ENCODE measurements at places on chromosomes 6 and 20. TPM values are rescaled to one million over a fixed set of nuclear protein-coding genes. Genes with fewer than 3 reads are reported as not detected.

The MRS2 gene
- 125 TPM for total RNA-seq

The PRDM13 gene
- 0.10 TPM for total RNA-seq

GRCh38 chr20:22555791-22556564 lies 28.4 kb downstream of the FOXA2 start:
- no peak for DNase-seq

GRCh38 chr6:62746968-62747367 lies 460.9 kb upstream of the KHDRBS2 start:
- DNase-seq = no peak

The POU5F1 gene
- total RNA-seq = 3,419 TPM

The SOBP gene
- total RNA-seq = 3.1 TPM

- peak; percentile 71 for DNase-seq
Observed at GRCh38 chr6:27541212-27541932, 68.5 kb upstream of the ZNF184 start.

- DNase-seq = peak; percentile 86
Observed at GRCh38 chr20:47677635-47678453, 107.4 kb downstream of the SULF2 start.

- no peak for DNase-seq
Observed at GRCh38 chr6:156854466-156855161, 77.4 kb downstream of the ARID1B start.

- no peak for DNase-seq
Observed at GRCh38 chr6:118317581-118318563, 230.2 kb upstream of the PLN start.

- peak; percentile 62 for DNase-seq
Observed at GRCh38 chr6:41546475-41546865, 289 bp downstream of the FOXP4 start.

The KIAA1755 gene
- total RNA-seq = 0.12 TPM

The FERMT1 gene
- 15.8 TPM for total RNA-seq

DNA sequence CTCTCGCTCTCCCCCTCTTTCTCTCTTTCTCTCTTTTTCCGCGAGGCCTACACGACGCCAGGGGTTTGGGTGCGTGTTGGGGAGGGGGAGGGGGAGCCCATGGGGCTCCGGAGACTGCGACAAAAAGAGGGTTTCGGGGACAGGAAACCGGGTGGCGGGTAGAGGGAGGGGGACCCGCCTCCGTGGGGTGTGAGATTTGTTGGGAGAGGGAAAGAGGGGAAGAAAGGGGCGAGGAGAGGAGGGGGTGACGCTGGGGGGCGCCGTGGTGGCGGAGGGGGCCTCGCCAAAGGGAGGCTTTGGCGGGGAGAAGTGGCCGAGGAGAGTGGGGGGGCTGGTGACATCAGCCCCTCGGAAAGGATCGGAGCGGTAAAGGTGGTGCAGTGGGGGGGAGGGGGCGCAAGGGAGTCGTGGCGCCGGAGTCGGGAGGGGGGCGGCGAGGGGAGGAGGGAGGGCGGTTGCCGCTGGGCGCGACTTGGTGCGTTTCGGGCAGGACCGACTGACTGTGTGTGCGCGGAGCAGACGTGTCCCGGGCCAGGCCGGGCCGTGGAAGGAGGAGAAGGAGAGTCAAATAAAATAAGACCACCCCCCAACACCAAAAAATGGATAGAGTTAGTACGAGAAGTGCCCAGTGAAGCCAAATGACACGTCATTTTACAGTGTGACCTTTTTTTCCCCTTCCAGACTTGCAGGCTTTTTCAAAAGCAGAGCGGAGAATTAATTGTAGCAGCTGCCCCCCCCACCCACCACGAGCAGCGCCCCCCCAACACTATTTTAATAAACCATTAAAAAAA lies 39.8 kb downstream of the GNAS start:
- peak; percentile 78 for DNase-seq

DNA sequence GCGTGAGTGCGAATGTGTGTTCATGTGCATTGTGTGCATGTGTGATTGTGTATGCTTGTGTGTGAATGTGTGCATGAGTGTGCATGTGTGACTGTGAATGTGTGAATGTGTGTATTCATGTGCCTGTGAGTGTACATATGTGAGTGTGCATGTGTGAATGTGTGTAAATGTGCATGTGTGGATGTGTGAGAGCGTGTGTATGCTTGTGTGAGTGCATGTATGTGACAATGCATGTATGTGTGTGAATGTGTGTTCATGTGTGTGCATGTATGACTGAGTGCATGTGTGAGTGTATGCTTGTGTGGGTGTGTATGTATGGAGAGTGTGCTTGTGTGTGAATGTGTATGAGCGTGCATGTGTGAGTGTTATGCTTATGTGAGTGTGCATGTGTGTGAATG lies 77.4 kb downstream of the SMOC2 start:
- no peak for DNase-seq

The XKR7 gene
- total RNA-seq = 3.9 TPM

The SEC63 gene
- 48.5 TPM for total RNA-seq

DNA sequence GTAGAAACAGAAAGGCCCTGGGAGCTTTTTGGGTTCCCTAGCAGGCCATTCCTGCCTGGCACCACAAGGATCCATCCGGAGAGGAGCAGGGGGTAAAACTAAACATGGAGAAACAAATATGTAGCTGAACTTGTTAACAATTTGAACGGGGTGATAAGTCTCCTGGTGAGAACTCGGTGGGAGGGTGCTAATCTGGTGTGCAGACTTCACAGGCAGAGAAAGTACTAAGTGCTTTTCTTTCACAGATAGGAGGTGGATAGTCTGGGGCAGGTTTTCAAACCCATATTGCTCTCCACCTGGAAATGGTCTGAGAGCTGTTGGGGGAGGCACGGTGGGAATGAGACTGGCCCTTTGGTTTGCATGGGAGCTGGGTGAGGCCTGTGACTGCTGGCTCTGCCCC lies 196.3 kb upstream of the FUT9 start:
- DNase-seq = no peak

The GPX6 gene
- not detected for total RNA-seq

GRCh38 chr20:2659547-2659946 lies 4.5 kb downstream of the IDH3B start:
- no peak for DNase-seq

DNA sequence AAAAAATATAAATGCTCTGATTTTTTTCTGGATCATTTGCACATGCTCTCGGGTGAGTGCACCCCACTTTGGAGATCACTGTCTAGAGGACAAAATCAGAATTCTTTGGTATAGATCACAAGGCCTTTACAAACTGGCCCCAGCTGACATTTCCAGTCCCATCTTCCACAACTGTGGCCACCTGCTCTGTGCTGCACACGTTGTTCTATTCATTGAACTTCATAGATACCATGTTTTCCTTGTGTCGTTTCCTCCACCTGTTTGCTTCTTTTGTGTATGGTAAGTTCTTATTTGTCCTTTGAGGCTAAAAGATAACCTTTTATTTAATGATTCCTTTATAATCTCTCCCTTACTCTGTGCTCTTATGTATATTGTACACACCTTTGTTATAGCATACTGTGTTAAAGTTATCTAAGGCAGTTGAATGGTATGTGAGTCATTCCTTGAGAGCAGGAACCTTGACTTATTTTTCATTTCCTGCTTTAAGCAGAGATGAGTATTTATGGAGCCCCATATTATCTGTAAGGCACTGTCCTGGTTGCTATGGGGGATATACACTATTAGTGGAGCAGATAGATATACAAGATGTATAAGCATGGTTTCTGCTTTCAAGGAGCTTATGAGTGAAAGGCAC lies 12.0 kb upstream of the SLC17A5 start:
- DNase-seq = no peak

- DNase-seq = peak; percentile 32
Observed at GRCh38 chr20:38447251-38447661, 12.1 kb upstream of the SNHG17 start.

- DNase-seq = peak; percentile 97
Observed at GRCh38 chr6:131063028-131063763, at the start of gene EPB41L2. TSS of gene EPB41L2 (minus strand) at chr6:131063245. CDS start at chr6:130956485, 106,760 bp downstream.

DNA sequence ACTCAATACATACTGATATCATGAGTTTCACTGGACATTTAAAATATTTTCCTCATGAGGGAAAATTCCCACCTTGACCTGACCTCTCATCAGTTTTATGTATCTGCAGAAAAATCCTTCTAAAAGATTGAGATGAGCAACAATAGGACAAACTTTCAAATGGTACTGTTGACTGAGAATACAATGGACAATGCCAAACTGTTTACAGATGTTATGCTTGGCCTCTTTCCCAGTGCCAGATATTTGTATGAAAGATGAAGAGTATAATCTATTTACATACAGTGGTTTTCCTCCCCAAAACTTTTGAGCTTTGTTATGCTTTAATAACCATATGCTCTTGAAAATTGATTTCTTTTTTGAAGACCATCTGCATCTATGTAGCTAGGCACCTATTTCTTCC lies 245.1 kb upstream of the RSPO3 start:
- no peak for DNase-seq

- no peak for DNase-seq
Observed at GRCh38 chr6:47476781-47477496, 650 bp upstream of the CD2AP start.

DNA sequence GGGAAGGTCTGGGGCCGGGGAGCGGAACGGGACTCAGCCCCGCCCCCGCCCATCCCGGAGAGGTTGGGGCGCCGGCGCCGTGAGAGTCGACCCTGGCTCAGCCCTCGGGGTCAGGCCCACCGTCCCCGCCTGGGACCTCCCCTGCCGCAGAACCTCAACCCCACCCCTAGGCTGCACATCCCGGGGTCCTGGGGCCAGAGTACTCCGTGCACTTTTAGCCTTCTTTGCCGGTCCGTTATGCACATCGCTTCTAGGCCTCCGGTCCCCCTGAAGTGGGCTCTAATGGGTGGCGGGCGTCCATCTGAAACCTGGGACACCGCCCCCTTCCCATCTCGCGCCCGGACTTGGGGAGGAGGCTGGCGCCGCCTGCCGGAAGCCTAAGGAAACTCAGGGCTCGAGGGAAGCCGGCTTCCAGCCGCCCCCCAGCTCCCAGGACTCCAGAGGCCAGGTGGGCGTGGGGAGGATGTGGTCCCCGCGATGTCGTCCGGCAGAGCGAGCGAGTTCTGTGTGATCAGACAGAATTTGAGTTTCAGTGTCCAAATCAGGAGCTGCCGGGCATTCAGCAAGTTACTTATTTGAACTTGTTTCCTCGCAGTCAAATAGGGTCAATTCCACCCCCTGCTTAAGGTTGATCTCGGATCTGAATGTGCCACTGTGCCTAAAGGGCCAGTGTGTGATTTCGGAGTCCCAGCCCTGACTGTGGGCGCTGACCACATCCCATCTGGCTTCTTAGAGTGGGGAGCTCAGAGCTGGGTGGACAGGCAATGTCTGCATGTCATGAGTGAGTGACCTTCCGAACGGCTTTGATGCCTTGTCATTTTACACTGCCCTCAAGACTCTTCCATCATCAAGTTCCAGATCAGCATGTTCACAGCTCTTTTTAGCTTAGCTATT lies 47.6 kb downstream of the CPXM1 start:
- peak; percentile 91 for DNase-seq

The MCHR2 gene
- total RNA-seq = not detected

GRCh38 chr6:47865206-47865605 lies 83.4 kb downstream of the OPN5 start:
- no peak for DNase-seq

GRCh38 chr6:109998159-109998785 lies 20.2 kb downstream of the GPR6 start:
- DNase-seq = peak; percentile 13

DNA sequence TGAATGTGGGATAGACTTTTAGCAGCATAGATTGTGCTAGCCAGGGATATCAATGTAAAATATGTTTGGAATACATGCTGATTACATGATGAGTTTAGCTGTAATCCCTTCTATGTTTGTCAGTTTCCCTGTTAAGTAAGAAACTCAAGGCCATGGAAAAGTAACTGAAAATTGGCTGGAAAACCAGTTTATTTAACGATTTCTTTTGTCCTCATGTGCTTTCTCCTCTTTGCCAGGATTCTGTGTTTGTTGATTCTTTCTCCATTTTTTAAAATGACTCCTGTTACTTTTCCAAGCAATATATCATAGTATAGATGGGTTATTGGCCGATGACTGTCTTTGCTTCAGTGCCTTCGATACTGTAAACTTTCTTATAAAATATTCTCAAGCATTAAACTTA lies 87.5 kb downstream of the SAMD5 start:
- no peak for DNase-seq

GRCh38 chr20:22544462-22544861 lies 39.9 kb downstream of the FOXA2 start:
- no peak for DNase-seq

- DNase-seq = peak; percentile 55
Observed at GRCh38 chr6:42698217-42698616, 24.2 kb downstream of the PRPH2 start.

The WFDC12 gene
- total RNA-seq = not detected

The VSX1 gene
- 0.16 TPM for total RNA-seq

DNA sequence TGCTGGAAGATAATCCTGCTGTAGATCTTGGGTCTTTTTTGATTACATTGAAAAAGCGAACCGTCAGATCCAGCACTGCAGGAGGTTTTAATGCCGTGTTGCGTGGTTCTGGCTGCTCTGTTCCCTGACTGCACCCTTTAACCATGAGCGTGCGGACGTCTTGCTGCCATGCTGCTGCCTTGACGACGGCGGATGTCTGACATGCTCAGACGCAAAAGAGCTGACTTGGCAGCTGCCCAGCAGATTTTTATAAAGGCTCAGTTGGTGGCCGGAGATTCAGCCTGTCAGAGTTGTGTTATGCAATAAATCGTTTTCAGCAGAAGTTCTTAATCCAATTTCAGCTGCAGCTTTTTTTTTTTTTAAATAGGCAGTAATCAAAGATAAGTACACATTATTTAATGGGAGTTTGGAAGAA lies 119.4 kb downstream of the JARID2 start:
- DNase-seq = peak; percentile 51

The ABHD16B gene
- not detected for total RNA-seq

GRCh38 chr6:125807293-125807692 lies 16.5 kb downstream of the NCOA7 start:
- DNase-seq = no peak

The DSP gene
- 43.7 TPM for total RNA-seq

- DNase-seq = no peak
Observed at GRCh38 chr6:22755605-22756004, 186.2 kb downstream of the HDGFL1 start.

- DNase-seq = no peak
Observed at GRCh38 chr20:22682381-22682780, 98.0 kb upstream of the FOXA2 start.

DNA sequence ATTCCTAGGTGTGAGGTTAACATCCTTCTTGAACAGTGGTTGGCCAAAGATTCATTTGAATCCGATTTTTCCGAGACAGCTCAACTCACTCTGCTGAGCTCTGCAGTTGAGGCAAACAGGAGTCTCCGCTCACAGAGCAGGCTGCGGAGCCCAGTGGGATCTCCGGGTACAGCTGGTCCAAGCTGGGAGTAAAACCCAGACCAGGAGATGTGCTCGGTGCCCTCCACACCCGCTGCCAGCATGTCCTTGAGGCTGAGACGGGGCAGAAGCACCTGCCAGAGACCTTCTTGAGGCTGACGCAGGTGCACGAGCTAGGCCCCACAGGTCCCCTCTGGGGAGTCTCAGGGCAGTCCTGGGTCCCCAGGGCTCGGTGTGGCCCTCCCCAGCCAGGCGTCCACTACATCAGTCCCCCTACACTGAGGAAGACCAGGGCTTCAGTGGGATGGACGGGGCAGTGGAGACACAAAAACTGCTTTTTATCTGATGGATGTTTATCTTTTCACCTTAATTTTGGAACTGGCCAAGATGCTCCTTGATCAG lies 119.0 kb downstream of the AGPAT4 start:
- no peak for DNase-seq

- DNase-seq = no peak
Observed at GRCh38 chr6:134431421-134431859, 113.5 kb upstream of the SGK1 start.

Data from GM23338 (cell line).